NCI-H1105 treated with DMSO at 0.1 percent for 48 hours (cell line): ENCODE measurements at places on chromosomes 6 and 20.

- DNase-seq = no peak
Measured at GRCh38 chr6:165055231-165055630, 254.2 kb downstream of the C6orf118 start.

GRCh38 chr6:25137916-25138232 is 141.3 kb upstream of the CARMIL1 start:
- DNase-seq = no peak

DNA sequence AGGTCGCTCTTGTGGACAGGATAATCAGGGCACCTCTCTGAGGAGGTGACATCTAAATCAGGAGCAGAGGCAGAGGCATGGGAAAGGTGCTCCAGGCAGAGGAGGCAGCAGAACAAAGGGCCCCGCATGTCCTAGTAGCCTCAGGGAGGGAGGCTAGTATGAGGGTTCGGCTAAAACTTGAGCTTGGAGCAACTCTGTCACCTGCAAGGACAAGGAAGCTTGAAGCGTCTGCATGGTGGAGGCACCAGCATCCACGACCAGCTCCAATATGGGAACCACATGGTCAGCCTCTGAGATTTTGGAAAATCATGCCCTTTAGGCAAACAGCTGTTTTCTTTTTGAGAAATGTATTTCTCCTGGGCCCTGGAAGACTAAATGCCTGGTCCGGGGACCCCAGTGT is 13.0 kb upstream of the MPC1 start:
- DNase-seq = no peak

- DNase-seq = no peak
Measured at GRCh38 chr6:111776236-111777221, 96.7 kb downstream of the FYN start.

- no peak for DNase-seq
Measured at GRCh38 chr6:5541751-5542432, 280.6 kb downstream of the FARS2 start.

GRCh38 chr6:44010411-44011349 is 116.6 kb downstream of the MRPL14 start:
- no peak for DNase-seq

DNA sequence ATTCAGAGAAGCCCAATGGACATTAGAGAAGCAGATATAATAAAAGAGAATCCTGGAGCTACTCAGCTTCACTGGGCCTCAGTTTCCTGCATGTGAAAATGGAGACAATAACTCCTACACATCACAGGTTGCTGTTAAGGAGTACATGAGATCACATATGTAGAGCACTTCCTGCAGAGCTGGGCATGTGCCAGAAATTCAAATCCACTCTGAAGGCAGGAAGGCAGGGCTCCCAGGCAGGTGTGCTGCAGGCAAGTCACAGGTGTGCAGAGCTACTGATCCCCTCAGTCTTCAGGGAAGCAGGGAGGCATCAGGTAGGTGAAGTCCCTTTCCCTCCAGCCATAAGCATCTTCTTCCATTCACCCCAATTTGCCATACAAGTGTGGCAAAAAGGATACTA is 48.0 kb downstream of the DST start:
- DNase-seq = peak; percentile 77

DNA sequence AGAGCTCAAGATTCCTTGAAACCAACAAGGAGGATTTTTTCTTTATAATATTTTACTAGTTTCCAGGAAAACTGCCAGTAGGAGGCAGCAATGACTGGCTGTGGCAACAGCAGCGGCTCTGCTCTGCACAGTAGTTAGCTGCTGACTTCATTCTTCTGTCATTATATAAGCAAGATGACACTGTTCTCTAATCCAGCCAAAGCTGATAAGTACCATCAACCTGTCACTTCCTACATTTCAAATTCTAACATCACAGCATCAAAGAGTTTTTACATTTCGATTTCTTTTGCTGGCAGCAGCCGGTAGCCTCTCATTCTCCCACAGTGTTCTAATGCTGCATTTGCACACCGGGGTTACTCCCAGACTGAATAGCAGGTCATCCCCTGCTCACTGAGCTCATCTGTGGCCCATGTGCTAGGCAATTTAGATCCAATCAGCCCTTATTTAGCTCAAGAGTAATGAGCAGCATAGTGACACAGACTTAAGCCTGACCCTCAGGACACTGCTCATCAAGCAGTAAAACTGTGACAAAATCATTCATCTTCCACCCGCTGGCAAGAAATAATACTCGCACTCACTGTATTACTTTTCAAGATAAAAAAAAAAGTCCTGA is 67.8 kb downstream of the MMS22L start:
- DNase-seq = no peak

DNA sequence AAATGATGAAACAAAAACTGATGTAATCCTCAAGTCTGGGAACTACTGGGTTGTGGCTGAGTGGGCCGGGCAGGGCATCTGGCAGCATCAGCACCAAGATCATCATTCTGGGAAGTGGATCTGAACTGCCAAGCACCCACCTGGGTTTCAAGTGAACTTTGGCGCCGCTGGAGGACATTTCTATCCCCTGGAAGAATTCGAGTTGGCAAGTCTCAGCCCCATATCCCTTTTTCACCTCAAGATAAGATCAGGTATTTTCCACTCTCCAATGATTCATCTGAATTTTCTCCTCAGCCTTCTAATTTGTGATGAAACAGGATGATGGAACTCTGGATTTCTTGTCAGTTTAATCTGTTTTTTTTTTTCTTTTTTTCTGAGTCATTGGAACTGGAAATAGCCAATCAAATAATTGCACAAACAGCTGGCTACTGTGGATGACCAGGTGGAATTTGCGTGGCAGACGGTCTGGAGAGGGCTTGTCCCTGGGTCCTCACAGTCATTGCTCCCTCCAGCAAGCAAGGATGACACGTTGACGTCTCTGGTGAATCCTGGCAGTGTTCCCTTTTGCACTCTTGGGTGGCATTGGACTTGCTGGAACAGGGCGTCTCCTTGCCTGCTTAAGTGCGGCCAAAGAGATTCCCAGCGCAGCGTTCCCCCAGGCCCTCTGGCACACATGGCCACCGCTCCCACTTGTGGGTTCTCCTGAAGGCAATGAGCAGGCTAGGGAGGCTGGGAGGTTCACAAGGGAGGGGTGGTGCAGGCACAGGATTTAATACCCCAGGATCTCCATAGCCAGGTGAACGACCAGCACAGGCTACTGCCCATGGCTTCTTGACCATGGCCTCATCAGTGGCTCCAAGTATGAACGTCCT is 80.4 kb downstream of the DHX35 start:
- DNase-seq = no peak

DNA sequence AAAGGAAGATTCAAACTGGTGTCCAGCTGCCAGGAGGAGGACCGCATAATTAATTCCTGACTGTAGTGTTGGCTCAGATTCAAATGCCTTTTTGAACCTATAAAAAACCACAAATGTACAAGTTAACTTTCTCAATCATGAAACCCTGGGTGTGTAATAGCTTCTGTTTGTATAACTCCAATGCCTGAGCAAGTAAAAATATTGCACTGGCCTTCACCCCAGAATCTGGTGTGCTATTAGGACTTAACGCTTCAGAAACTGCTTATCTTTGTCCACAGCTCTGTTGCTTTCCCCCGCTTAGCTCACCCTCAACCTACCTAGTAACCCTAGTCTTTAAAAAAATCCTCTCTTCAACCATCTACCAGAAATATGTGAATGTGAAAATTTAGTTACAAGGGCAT is 119.1 kb upstream of the MAP7 start:
- peak; percentile 49 for DNase-seq

DNA sequence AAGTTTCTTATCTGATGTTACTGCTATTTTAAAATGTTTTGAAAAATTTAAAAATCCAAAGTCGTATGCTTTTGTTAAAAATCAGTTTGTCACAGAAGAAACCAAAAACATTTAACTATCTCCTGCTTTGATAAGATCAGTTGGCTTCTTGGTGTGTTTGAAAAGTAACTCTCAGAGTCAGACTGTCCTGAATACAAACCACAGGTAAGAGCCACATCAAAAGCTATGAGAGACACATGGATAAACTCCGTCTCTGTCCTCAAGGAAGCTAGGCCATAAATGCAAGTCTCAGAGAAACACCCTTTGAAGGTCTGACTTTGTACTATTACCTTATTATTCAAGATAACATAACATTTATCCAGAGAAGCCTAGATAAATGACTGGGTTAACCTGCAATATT is 7.7 kb downstream of the HBS1L start:
- DNase-seq = no peak

- DNase-seq = no peak
Measured at GRCh38 chr6:72857791-72858585, 236.1 kb downstream of the KCNQ5 start.

- no peak for DNase-seq
Measured at GRCh38 chr6:13278991-13279390, 49.3 kb downstream of the TBC1D7 start.

- no peak for DNase-seq
Measured at GRCh38 chr6:45666846-45667245, 289.1 kb upstream of the SUPT3H start.

- no peak for DNase-seq
Measured at GRCh38 chr6:147534116-147534860, 25.8 kb downstream of the SAMD5 start.

- no peak for DNase-seq
Measured at GRCh38 chr6:129852257-129852858, 8.8 kb downstream of the TMEM244 start.

GRCh38 chr6:87731818-87732661 is 30.0 kb upstream of the AKIRIN2 start:
- peak; percentile 92 for DNase-seq

DNA sequence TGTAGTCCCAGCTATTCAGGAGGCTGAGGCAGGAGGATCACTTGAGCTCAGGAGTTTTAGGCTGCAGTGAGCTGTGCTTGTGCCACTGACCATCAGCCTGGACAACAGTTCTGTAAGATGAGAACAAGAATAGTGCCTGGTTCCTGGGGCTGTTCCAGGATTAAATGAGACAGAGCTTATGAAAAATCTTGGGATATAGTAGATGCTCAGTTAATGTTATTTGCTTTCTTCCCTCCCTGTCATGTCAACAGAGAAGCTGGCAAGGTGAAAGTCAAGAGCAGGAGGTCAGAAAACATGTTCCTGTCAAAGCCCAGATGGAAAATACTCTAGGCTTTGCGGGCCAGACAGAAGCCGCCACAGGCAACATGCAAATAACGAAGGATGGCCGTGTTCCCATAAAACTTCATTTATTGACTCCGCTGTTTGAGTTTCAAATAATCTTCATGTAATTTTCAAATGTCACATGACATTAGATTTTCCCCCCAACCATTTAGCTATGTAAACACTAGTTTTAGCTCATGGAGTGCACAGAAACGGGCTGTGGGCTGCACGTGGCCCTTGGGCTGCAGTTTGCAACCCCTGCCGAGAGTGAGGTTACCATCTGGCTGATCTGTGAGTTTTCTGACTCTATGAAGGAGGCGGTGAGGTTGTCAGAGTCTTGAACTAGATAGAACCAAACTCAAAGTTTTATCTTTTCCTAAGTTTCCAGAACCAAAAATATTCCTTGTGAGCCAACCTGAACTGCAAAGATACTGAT is 63.4 kb upstream of the PMEPA1 start:
- no peak for DNase-seq

GRCh38 chr6:7749478-7749877 is 23.6 kb downstream of the BMP6 start:
- DNase-seq = no peak

- no peak for DNase-seq
Measured at GRCh38 chr6:108168090-108168463, 2.3 kb downstream of the NR2E1 start.

GRCh38 chr6:90105506-90106170 is 191.0 kb downstream of the BACH2 start:
- no peak for DNase-seq

- no peak for DNase-seq
Measured at GRCh38 chr6:135875446-135875845, 23.9 kb downstream of the PDE7B start.

DNA sequence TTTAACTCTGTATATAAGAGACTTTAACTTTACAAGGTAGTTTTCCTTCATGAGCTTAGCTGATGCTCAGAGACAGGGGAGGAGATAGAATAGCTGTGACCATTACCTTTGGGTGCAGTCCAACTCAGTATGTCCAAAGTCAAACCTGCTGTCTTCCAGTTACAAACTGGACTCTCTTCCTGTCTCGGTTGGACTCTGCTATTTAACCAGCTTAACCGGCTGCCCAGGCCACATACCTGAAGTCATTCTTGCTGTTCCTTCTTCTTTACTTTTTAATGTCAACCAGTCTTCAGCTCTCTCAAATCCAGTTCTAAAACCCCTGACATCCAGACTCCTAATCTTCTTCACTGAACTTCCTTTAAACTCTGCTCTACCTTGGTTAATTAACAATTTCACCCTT is 138.3 kb upstream of the TSHZ2 start:
- DNase-seq = no peak

- DNase-seq = no peak
Measured at GRCh38 chr20:21229163-21229562, 74.0 kb upstream of the XRN2 start.

DNA sequence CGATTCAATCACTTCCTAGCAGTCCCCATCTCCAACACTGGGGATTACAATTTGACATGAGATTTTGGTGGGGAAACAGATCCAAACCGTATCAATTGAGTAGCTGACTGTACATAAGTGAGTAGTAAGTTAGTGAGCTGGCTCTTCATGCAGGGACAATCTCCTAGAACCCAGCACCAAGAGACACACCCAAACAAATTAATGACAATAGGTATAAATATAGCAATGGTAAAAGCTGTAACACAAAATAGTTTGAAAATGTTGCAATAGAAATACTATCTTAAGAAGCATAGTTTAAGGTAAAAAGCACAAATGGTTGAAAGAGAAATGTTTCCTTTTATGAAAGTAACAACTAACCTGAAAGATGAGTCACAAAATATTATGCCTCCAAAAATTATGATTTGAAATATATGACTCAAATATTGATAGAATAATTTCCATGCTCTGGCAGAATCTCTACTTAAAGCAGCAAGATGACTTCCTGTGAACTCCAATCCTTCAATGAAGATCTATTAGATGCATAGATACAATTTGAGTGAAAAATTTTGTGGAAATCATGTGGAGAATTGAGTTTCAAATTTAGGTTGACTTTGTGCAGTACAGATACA is 5.4 kb upstream of the SIRPB1 start:
- DNase-seq = no peak

DNA sequence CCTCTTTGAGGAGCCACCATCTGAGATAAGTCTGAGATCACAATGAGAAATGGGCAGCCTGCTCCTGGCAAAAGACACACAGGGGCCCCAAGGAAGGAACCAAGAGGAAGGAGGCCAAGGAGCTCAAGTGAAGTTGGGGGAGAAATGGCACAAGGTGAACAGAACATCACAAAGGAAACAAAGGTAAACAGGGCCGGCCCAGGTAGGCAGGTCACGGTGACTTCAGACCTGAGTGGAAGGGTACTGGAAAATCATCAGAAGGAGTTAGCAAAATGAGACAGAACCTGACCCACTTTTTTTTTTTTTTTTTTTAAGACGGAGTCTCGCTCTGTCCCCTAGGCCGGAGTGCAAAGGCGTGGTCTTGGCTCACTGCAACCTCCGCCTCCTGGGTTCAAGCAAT is 11.3 kb downstream of the ZMYND8 start:
- no peak for DNase-seq
